Naive thymus-derived CD4-positive, alpha-beta T cell (primary cell): ENCODE measurements at places on chromosomes 4 and X. TPM values are rescaled to one million over a fixed set of nuclear protein-coding genes. Genes with fewer than 3 reads are reported as not detected.

The CT45A5 gene
- total RNA-seq = not detected in 2 replicates

The MTTP gene
- total RNA-seq = 0.76 TPM

The SHISA3 gene
- total RNA-seq = not detected

The RXFP1 gene
- not detected for total RNA-seq

The ZAR1 gene
- total RNA-seq = not detected in 2 replicates

The MAMLD1 gene
- 0.14 TPM for total RNA-seq

The LDB2 gene
- total RNA-seq = 1.5 TPM

The ABCG2 gene
- total RNA-seq = 0.27 TPM

- H3K4me1 ChIP-seq = no peaks in the 10 kb centered on the region
- no peaks in the 10 kb centered on the region for H3K36me3 ChIP-seq
- H3K4me3 ChIP-seq = no peak overlapping the region
- no peak overlapping the region for H3K27ac ChIP-seq
- DNase-seq = no peak
- H3K27me3 ChIP-seq = no peaks in the 10 kb centered on the region
These were observed 61.3 kb downstream of the HOPX start for GRCh38 chr4:56619816-56620215.

DNA sequence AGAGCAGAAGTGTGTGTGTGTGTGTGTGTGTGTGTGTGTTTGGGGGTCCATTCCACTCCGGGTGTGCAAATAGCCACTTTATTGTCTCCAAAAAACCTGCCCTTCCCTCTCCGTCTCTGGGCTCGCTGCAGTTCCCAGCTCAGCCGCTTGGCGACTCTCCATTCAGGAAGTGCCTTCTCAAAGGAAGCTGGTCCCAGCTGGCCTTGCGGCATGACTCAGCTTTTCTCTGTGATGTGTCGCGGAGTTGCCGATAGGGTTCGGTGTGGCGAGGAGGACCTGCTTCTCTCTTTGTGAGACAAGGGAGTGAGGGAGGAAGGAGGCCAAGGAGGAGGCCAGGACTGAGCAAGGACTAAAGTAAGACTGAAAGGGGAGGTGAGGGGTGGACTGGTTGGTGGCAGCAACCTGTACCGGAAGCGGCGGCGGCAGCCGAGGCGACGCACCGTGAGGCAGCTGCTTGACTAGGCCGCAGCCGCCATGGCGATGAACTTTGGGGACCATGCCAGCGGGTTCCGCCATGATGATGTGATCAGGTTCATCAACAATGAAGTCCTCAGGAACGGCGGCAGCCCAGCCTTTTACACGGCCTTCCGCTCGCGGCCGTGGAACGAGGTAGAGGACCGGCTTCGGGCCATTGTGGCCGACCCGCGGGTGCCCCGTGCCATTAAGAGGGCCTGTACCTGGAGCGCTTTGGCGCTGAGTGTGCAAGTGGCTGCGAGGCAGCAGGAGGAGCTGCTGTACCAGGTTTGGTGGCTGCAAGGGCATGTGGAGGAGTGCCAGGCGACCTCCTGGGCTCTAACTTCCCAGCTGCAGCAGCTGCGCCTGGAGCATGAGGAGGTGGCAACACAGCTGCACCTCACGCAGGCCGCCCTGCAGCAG, at the start of gene TEX13C:
TSS of gene TEX13C (plus strand) at position 226 of the 876 bp plus-strand sequence. CDS start at position 475, 249 bp downstream.
- H3K4me3 ChIP-seq = no peak within 1 kb of the TSS
- no peak within 1 kb of the TSS for H3K27ac ChIP-seq
- DNase-seq = no peak
- H3K4me1 ChIP-seq = no peaks in the 10 kb centered on the region

- H3K4me1 ChIP-seq = no peaks in the 10 kb centered on the region
- no peak overlapping the region for H3K4me3 ChIP-seq
- H3K36me3 ChIP-seq = no peaks in the 10 kb centered on the region
These were observed 21.9 kb downstream of the ACSL1 start for GRCh38 chr4:184803874-184804273.

- no peak overlapping the region for H3K4me3 ChIP-seq
- H3K27ac ChIP-seq = no peak overlapping the region
- no peaks in the 10 kb centered on the region for H3K4me1 ChIP-seq
- DNase-seq = no peak
These were observed 2192.6 kb upstream of the AGA start for GRCh38 chr4:179634862-179635261.

GRCh38 chr4:51845711-51846110, 2.8 kb downstream of the DCUN1D4 start:
- no peak overlapping the region for H3K4me3 ChIP-seq
- no peak overlapping the region for H3K27ac ChIP-seq
- no peak for DNase-seq
- H3K27me3 ChIP-seq = no peaks in the 10 kb centered on the region
- H3K4me1 ChIP-seq = peaks cover 4% of the 10 kb centered on the region
- no peaks in the 10 kb centered on the region for H3K36me3 ChIP-seq

- H3K27ac ChIP-seq = no peak overlapping the region
- H3K27me3 ChIP-seq = no peaks in the 10 kb centered on the region
- no peaks in the 10 kb centered on the region for H3K4me1 ChIP-seq
- peaks cover 22% of the 10 kb centered on the region for H3K36me3 ChIP-seq
- H3K4me3 ChIP-seq = no peak overlapping the region
- DNase-seq = no peak
These were observed 10.0 kb downstream of the SLC38A5 start for GRCh38 chrX:48460031-48460430.

GRCh38 chr4:59597536-59598329, 1602.4 kb upstream of the ADGRL3 start:
- H3K27me3 ChIP-seq = no peaks in the 10 kb centered on the region
- no peaks in the 10 kb centered on the region for H3K4me1 ChIP-seq
- no peak overlapping the region for H3K4me3 ChIP-seq
- H3K36me3 ChIP-seq = no peaks in the 10 kb centered on the region

DNA sequence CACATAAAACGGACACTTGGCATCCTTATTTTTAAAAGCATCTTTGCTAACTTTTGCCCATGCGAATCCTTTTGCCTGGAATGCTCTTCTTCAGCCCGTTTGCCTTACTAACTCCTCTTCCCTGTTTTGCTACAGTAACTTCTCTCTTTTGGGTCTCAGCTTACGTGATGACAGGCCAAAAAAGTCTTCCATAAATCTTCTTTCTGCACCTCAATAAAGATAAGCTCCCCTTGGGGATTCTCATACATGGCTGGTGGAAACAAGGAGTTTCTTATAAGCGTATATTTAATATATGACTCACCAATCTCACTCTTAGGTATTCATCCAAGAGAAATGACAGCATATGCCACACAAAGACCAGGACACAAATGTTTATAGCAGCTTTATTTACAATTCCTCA, 192.7 kb downstream of the RCHY1 start:
- H3K27me3 ChIP-seq = no peaks in the 10 kb centered on the region
- H3K4me3 ChIP-seq = no peak overlapping the region
- H3K36me3 ChIP-seq = no peaks in the 10 kb centered on the region
- no peaks in the 10 kb centered on the region for H3K4me1 ChIP-seq
- DNase-seq = no peak
- H3K27ac ChIP-seq = no peak overlapping the region

GRCh38 chr4:20570981-20571715, 129.1 kb upstream of the PACRGL start:
- no peaks in the 10 kb centered on the region for H3K4me1 ChIP-seq
- no peaks in the 10 kb centered on the region for H3K27me3 ChIP-seq
- H3K36me3 ChIP-seq = no peaks in the 10 kb centered on the region

- no peaks in the 10 kb centered on the region for H3K4me1 ChIP-seq
- H3K4me3 ChIP-seq = no peak overlapping the region
- DNase-seq = no peak
These were observed 90.0 kb downstream of the GATB start for GRCh38 chr4:151670843-151671242.

GRCh38 chr4:165709516-165709915, 163.5 kb upstream of the TLL1 start:
- no peak overlapping the region for H3K27ac ChIP-seq
- DNase-seq = no peak
- H3K4me3 ChIP-seq = no peak overlapping the region
- no peaks in the 10 kb centered on the region for H3K36me3 ChIP-seq
- no peaks in the 10 kb centered on the region for H3K4me1 ChIP-seq

DNA sequence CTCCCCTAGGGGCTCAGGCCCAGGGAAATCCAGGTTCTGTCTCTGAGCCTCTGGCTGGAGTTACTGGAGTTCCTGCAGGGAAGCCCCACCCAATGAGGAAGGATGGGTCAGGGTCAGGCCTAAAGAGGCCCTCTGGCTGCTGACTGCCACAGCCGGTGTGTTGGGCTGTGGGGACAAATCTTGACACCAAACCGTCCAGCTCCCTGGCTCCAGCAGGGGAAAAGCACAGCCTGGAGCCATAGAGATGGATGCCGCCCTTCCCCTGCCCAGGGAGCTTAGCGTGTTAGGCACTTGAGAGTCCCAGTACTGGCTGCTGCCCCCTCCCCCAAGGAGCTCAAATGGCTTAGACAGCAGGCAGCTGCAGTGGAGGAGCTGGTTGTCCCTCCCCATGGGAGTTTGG, 321.3 kb upstream of the LCORL start:
- H3K4me3 ChIP-seq = no peak overlapping the region
- DNase-seq = no peak
- H3K36me3 ChIP-seq = no peaks in the 10 kb centered on the region
- no peaks in the 10 kb centered on the region for H3K4me1 ChIP-seq
- no peak overlapping the region for H3K27ac ChIP-seq

GRCh38 chr4:105966051-105966450, 70.8 kb downstream of the NPNT start:
- no peak overlapping the region for H3K27ac ChIP-seq
- DNase-seq = no peak
- no peaks in the 10 kb centered on the region for H3K36me3 ChIP-seq

- no peak for DNase-seq
- H3K4me1 ChIP-seq = no peaks in the 10 kb centered on the region
- H3K27me3 ChIP-seq = no peaks in the 10 kb centered on the region
- no peaks in the 10 kb centered on the region for H3K36me3 ChIP-seq
- H3K27ac ChIP-seq = no peak overlapping the region
These were observed 39.1 kb upstream of the ANXA3 start for GRCh38 chr4:78512357-78512920.

DNA sequence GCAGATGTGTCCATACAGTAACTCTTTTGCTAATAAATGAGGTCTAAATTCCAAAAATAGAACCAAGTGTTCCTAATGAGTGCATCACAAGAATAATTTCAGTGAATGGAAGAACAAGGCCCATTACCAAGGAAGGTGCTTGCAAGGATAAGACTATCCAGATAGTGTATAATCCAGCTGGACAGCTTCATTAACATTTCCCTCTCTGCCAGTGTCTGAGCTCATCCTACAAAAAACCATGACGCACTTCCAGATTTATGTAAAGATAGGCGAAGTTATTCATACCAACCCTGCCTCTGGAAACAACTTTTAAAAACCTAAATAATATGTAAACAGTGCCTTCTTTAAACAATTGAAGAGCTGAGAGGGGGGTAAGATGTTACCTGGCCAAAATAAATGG, 177.9 kb upstream of the STK26 start:
- no peak overlapping the region for H3K4me3 ChIP-seq
- no peaks in the 10 kb centered on the region for H3K36me3 ChIP-seq
- H3K27me3 ChIP-seq = no peaks in the 10 kb centered on the region
- no peak for DNase-seq
- no peaks in the 10 kb centered on the region for H3K4me1 ChIP-seq

DNA sequence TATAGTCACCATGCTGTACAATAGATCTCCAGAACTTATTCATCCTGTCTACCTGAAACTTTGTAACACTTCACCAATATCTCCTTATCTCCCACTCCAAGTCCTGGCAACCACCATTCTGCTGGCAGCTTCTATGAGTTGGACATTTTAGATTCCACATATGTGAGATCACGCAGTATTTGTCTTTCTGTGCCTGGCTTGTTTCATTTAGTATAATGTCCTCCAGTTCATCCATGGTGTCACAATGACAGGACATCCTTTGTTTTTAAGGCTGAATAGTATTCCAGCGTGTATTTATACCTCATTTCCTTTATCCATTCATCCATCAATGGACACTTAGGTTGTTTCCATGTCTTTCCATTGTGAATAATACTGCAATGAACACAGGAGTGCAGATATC, 198.7 kb downstream of the QDPR start:
- DNase-seq = no peak
- no peaks in the 10 kb centered on the region for H3K27me3 ChIP-seq
- H3K36me3 ChIP-seq = no peaks in the 10 kb centered on the region
